HFFc6 (cell line): ENCODE measurements at places on chromosomes 6 and 20.

GRCh38 chr6:170365593-170365992, 59.0 kb downstream of the FAM120B start:
- no peak for DNase-seq

- no peak for DNase-seq
Measured at GRCh38 chr20:34337544-34337943, 25.5 kb upstream of the ITCH start.

- peak; percentile 55 for DNase-seq
Measured at GRCh38 chr6:33312361-33313104, 1.3 kb downstream of the TAPBP start.

DNA sequence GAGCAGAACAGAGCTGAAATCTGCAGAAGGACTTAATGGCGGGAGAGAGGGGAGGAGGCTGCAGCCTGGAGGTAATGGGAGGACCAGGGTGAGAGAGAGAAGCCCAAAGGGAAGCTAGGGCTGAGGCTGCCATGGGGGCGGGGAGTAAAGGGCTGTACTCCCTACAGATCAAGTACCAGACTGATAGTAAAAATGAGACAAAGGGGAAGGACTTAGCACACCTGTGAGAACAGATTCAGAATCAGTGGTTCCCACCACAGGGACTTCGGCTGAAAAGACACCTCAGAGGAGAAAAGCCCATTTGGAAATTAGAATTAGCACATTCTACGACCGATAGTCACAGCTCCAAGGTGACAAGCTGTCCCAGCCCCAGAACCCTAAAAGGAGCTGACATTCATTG, 6.4 kb upstream of the TBXT start:
- no peak for DNase-seq

DNA sequence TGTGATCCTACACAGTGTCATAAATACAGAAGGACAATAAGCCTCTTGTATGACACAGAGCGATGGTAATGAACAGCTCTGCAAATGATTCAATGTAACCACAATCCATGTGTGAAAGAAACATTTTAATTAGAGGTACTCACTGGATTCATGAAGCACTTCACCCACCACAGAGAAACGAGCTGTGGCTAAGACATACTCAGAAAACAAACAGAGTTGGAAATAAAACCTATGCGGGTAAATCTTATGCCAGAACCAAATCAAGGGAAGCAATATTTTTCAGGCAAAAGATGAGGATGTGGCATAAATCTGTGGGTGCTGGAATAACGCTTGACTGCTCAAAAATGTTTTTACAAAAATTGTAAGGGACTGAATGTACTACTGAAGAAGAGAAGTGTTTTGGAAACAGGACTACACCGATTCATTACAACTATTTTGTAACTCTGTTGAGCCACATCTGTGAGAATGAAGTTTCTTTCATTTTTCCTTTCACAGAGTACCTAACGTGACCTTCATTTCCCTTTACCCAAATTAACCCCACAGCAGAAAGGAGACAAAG, 112.1 kb downstream of the WDR27 start:
- DNase-seq: peak; percentile 18

DNA sequence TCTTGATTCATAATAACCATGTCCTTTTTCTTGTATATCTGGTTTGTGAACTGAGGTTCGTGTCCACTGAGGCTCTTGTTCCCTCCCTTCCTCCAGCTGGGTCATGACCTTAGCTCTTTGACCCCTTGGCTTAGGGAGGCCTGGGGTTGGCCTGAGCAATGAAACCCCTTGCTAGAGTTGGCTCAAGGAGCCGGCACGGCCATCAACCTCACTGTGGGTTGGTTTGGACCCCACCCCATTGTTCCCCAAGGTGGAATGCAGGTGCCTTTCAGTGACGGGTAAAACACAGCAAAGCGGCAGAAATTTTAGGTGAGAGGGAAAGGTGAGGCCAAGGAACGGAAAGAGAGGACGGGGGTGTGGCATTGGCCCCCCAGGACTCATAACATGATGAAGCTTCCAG, 44.5 kb upstream of the PHACTR3 start:
- no peak for DNase-seq

DNA sequence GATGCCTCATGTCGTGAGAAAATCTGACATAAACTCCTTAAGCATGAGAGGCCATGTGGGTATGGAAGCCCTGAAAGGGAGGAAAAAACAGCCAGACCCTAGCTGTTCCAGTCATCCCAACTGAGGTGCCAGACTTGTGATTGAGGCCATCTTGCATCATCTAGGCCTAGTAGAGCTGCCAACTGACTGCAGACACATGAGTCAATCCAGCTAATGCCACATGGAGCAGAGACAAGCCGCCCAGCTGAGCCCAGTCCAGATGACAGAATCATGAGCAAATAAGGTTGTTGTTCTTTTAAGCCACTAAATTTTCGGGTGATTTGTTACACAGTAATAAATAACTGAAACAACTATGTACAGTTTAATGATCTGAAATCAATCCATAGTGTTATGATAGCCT, 680.9 kb downstream of the MAFB start:
- no peak for DNase-seq

GRCh38 chr20:17661121-17661744, 20.8 kb downstream of the RRBP1 start:
- DNase-seq: no peak

- DNase-seq: peak; percentile 25
Measured at GRCh38 chr6:37170273-37171200, 585 bp downstream of the PIM1 start.

DNA sequence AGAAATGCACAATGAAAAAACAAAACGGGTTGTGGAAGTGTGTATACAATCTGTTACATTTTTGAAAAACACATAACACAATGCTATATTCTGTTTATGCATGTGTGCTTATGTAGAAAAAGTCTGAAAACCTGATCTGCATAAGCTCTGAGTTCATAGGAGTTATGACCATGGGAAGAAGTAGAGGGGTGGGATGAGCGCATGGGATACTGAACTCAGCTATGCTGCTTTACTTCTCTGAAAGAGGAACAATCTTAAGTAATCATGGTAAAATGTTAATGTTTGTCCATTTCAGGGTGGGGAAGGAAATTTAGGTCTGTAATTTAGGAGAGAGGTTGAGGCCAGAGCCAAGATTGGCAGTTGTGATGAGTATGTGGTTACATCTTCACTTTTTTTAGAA, 126.8 kb downstream of the MTHFD1L start:
- no peak for DNase-seq

GRCh38 chr20:20447196-20447595, 79.3 kb downstream of the INSM1 start:
- DNase-seq: no peak

DNA sequence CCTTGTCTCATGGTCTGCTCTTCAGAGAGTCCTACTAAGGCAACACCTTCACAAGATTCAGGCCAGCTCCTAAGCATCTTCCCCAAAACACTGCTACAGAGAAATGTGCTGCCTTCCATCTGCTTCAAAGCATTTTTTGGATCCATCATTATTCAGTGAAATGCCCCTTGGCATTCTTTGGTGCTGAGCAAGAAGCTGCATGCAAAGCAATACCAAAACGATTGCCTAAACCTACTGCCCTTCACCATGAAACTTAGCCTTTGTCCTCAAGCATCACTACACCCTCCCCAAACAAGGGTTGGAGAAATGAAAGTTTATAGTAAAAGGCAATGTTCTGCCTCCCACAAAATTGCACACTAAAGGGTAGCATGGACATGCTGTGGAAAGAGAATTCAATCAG, 93.5 kb downstream of the SNAP25 start:
- no peak for DNase-seq

DNA sequence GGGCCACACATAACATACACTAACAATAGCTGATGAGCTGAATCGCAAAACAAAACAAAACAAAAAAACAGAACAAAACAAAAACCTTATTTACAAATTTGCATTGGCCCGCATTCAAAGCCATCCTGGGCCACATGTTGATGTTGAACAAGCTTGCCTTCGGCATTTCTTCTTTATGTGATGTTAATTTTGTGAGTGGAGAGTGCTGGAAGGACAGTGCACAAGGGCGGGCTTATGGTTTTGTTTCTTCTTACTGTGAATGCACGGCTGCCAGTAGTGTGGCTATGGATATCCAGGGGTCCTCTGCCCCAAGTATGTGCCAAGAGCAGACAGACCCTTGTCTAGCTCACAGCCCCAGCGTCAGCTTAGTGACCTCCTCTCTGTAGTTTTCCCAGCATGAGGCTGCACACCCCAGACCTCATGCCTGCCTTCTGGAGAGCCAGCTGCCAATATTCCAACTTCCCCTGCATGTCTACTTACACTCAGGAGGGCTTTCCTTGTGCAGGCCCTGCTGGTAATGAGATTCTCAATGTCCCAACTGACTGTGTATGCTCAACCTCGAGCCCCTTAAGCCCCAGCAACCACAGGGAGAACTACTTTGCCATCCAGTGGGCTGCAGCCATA, 24.9 kb downstream of the ZNF292 start:
- DNase-seq: no peak

DNA sequence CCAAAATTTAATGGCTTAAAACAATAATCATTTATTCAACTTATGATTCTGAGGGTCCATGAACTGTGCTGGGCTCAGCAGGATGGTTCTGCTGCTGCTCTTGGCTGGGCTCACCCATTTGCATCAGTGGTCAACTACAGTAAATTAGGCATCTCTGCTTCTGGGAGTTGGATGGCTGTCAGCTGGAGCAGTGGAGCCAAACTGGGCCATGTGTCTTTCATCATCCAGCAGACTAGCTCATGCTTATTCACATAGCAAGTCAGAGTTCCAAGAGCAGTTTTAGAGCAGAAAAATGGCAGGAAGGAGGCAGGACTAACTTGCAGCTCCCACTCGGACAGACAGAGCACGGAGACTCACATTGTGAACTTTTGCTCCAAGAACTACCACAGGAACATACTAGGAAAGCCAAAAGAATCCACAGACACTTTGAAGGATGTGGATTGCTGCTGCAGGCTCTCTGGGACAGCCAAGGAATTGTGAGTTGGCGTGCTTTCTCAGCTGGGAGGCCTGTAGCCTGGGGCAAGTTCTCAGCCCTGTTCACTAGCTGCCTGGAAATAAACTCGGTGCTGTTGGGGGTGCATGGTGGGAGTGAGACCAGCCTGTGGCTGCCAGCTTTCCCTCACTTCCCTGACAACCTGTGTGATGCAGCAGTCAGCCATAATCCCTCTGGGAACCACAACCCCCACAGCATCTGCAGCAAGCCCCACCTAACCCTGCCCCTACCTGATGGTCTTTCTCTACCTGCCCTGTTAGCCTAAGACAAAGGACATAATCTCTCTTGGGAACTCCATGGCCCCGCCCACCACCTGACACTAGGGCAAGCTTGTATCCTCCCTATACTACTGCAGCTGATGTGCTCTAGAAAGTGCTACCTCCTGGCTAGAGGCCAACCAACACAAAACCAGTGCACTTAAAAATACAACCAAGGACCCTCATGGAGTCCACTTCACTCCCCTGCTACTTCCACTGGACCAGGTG, 129.0 kb downstream of the JPH2 start:
- DNase-seq: no peak

- no peak for DNase-seq
Measured at GRCh38 chr20:7333841-7334240, 566.4 kb downstream of the BMP2 start.

DNA sequence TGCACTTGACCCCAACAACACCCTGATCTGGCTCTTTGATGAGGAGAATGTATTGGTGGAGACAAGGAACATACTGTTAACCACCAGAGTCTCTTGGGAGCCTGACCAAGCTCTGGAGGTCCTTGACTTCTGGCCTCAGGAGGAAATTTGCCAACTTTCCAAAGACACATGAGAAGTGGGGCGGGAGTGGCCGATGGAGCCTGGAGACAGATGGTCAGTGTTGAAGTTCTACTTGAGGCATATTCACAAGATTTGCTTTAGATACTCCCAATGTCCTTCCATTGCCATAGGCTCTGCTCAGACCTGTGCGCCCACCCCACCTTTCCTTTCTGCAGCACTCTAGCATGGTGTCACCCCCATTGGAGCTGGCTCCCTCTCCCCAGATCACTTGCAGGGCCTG, 241.0 kb downstream of the SLC24A3 start:
- DNase-seq: no peak

DNA sequence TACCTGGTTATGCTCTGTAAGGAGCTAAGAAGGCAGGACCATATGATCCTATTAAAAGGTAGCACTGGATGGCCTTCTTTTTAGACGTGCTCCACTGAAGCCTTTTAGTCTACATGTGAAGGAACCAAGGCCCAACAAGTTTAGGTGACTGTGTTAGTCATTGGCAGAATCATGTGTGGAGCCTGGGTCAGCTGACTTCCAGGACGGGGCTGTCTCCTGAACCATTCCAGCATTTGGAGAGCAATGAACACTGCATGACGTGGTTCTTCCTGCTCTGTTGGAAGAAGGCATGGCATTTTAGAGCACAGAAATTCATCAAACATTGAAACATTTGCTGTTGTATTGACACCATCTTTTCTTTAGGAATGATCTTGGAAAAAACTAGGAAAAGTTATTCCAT, 87.8 kb upstream of the TIAM2 start:
- no peak for DNase-seq

- no peak for DNase-seq
Measured at GRCh38 chr6:1418471-1419191, 29.3 kb downstream of the FOXF2 start.

DNA sequence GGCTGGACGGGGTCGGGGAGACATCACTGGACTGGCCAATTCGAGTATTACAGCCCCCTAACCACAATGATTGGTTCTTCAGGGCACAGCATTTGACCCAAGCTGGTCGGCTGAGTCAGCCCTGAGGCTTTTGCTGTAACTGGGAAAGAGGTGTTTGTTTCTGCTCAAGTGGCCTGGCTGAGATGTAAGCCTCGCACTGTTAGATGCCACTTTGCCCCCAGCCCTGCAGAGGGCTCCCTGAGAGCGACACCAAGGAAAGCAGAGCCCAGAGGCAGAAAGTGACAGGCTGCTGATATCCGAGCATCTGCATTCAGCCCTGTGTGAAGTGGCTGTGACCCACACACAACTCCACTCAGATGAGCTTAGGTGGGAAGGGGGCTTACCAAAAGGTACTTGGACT, 19.4 kb downstream of the ERGIC3 start:
- DNase-seq: peak; percentile 76

- no peak for DNase-seq
Measured at GRCh38 chr6:215335-216034, 76.8 kb upstream of the DUSP22 start.

DNA sequence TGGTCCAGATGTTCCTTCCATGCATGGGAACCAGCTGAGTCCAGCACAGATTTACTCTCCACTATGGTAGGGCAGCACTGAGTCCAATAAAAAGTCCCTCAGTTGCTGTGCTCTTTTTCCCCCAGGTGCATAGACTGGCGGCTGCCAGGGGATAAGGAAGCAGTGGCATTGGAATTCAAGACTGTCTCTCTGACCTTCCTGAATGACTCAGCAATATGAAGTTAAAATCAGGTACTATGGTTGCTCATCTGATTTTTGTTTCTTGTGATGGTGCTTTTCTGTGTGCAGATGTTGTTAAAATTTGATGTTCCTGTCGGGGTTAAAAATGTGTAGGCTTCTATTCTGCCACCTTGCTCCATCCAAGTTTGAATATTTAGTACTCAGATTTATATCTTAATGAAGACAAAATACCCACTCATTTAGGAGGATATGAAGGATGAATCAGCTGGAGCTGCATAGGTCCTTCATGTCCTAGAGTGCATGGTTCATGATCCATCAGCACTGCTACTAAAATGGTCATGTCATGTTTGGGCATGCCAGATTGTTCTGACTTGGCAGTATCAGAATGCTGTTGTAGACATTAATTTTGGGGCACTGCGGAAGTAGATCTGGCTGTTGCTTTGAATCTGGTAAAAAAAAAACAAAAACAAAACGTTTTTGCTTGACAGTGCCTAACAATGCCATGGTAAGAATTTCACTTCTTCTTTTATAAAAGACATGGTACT, 321.2 kb upstream of the MAP3K7 start:
- no peak for DNase-seq
